ENCODE measurements at places on chromosomes 11 and 22.

- DNase-seq = no peak
Observed at GRCh38 chr11:29956076-29956556, 60.7 kb downstream of the KCNA4 start.

DNA sequence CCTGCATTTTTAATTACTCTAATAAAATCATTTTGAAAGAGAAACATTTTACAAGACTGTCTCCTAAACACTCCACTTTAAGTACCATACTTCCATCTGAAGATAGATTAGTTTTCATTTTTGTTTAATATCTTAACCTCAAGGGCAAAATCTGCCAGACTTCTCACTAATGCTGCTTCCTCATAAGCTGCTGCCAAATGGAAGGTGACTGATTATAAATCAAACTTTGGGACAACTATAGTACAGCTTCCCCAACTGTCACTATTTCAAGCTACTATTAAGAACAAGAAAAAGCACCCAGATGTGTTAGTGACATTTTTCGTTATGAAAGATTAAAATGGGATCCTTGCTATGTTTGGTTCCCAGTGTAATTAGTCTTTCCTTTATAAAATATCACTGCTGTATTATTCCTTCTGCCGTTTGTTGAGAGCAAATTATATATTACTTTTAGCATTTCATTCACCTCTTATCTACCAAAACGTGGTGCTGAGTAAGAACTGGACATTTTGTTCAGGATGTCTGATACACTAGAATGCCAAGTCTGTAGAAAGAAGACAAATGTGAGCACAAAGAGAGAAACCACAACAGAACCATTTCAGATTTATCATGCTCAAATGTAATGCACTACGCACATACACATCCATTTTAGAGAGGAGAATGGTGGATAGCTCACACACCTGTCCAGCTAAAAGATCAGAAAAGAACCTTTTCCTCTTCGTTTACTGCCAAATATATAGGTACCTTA lies 312.2 kb upstream of the C11orf87 start:
- no peak for DNase-seq

- DNase-seq = no peak
Observed at GRCh38 chr11:76831686-76832310, 28.9 kb upstream of the ACER3 start.

- DNase-seq = peak; percentile 86
Observed at GRCh38 chr11:77473801-77474683, at the start of gene PAK1. PAK1 (minus strand) TSS chr11:77474094; CDS start chr11:77392520, 81,574 bp downstream.

DNA sequence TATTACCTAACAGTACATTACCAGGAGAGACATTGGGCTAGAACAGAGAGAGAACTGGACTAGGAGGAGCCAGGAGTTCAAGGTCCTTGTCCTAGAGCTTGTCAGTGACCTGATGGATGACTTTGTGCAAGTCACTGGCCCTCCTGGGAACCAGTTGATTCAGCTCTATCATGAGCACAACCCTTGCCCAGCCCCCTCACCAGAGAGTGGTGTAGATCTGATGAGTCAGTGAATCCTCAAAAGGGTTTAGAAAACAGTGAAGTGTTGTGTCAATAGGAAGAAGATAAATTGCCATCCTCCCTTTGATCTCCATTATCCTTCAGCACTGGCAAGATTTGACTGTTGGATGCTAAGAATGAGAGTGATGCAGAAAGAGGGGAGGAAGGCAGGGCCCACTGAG lies 24.3 kb downstream of the NEU3 start:
- DNase-seq = no peak

DNA sequence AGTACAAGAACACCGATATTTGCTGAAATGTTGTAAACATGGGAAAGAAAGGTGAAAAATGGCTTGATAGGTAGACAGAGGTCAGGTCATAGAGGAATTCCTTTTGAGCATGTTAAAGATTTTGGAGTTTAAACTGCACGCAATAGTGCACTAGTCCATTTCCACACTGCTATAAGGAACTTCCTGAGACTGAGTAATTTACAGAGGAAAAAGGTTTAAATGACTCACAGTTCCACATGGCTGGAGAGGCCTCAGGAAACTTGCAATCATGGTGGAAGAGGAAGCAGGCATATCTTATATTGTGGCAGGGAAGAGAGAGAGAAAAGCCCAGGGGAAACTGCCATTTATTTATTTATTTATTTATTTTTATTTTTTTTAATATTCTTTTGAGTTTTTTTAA lies 5.0 kb downstream of the OR10A5 start:
- no peak for DNase-seq

DNA sequence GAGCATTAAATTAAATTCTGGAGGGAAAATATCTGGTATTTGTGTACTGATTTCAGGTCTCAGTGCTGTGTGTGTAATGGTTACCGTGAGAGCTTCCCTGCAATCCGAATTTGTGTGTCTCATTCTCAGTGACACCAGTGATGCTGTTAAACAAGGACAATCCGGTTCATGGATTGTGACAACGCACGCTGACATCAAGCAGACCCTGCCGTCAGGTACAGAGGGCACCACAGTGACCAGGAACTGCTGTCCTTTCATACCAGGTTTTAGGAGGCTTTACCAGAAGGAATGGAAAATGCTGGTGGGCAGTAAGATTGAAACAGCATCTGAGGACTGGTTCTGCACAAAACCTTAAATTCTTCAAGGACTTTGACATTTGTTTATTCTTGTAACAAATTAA lies 30.5 kb upstream of the PLET1 start:
- no peak for DNase-seq

DNA sequence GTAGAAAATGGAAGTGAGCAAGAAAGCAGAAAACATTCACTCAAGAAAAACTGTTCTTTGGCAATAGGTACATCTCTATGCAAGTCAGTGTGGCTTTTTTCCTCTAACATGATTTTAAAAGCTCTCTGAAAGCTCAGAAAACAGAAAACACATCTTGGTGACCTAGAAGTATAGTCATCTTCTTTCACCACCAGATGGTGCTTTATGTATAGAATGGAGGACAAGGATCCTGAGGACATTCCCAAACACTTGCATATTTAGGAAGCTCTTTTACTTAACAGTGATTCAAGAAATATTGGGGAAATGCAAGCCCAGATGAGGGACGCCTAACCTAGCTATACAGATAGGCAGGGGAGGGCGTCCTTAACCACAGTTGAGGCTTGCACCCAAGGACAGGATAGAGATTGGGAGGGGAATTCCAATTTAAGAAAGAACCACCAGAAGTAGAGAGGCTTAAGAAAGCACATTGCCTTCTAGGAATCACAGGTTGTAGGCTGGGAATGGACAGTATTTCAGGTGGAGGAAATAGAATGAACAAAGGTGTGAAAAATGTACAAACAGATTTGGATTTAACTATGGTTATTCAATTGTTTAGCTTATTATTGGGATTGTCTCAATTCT lies 13.8 kb upstream of the CCDC81 start:
- DNase-seq = no peak

GRCh38 chr11:71065841-71066240 lies 186.5 kb downstream of the SHANK2 start:
- no peak for DNase-seq

GRCh38 chr11:35856756-35857155 lies 87.1 kb upstream of the LDLRAD3 start:
- no peak for DNase-seq

DNA sequence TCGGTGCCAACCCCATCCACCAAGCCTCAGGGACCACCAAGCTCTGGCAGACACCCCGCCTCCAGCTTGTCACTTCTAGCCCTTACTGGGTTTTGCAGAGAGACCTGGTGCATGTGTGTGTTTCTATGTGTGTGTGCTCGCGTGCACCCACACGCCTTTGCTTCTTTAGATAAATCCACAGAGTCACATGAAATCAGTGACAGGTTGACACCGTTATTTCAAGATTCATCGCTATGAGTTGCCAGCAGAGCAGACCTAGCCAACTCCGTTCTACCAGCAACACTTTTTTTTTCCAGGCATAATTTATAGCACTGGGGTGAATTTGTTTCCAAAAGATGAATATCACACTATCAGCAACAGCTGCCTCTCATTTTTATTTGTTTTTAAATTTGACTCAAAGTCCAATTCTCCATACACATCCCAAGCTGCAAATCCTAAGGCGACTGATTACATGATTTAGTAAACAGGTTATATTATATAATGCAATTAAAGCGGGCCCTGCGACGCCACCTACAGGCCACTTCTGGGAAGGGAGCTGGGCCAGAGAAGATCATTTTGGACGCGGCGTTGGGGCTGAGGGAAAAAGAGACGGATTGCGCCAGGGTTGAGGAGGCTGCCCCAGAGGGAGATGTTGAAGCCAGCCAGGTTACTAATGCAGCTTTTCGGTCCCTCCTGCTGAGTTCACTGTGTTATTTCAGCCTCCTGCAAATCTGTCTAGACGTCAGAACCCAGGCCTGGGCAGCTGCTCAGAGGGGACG lies 150.5 kb downstream of the FEZ1 start:
- peak; percentile 70 for DNase-seq

- peak; percentile 84 for DNase-seq
Observed at GRCh38 chr11:63768237-63769041, at the start of gene ZFTA. ZFTA (minus strand) TSS chr11:63768775; CDS start chr11:63768622, 153 bp downstream.

GRCh38 chr11:2379466-2380174 lies 2.5 kb downstream of the CD81 start:
- no peak for DNase-seq

GRCh38 chr11:83403691-83404389 lies 117.7 kb upstream of the CCDC90B start:
- DNase-seq = no peak

DNA sequence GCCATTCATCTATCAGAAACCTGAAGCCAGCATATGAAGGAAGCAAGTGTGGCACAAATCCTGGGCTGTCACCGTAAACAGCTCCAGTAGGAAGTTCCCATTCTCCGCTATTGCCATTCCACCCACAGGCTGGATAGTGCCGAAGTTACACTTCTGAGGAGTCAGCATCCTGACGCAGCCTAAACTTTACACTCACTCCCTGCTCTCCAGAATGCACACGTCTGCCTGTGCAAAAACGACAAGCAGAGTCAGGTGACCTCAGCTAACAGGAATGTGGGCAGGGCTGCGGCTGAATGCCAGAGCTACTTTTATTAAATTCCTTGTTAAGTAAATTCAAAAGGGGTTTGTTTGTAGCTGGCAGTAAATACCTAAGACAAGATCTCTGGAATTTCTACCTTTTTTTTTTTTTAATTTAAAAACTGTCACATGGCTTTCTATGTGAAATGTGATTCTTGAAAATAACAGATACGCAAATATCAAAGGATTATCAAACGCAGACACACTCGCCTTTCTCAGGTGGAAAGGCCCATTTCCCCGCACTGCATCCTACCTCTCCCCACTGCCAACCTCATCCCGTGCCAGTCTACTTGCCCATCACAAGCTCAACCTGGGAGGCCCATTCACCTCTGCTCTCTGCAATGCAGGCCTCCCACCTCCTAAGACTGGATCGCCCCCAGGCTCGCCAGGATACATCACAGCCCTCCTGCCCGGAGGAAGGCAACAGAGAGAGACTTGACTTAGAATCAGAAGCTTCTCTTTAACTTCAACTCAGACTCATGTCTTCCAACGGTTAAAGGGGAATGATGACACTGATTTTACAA lies 33.5 kb downstream of the NFRKB start:
- DNase-seq = peak; percentile 42

DNA sequence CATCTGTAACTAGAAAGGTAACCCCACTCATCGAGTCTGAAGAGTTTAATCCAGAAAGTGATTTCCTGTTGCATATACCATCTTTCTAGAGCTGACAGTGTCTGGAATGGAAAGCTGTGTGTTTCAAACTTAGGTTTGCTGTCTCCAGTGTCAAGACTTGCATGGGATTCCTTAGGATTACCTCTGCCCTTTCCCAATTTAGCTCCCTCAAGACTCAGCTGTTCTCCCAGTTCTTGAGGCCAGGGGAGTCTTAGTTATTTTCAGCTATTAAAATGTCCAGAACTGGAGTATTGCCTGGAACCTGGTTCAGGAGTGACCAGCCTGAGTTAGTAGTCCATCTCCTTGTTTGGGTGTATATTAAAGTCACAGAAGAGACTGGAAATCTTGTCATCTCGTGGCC lies 25.0 kb upstream of the LDHA start:
- DNase-seq = no peak

GRCh38 chr11:76162336-76163288 lies 43.7 kb downstream of the WNT11 start:
- no peak for DNase-seq

DNA sequence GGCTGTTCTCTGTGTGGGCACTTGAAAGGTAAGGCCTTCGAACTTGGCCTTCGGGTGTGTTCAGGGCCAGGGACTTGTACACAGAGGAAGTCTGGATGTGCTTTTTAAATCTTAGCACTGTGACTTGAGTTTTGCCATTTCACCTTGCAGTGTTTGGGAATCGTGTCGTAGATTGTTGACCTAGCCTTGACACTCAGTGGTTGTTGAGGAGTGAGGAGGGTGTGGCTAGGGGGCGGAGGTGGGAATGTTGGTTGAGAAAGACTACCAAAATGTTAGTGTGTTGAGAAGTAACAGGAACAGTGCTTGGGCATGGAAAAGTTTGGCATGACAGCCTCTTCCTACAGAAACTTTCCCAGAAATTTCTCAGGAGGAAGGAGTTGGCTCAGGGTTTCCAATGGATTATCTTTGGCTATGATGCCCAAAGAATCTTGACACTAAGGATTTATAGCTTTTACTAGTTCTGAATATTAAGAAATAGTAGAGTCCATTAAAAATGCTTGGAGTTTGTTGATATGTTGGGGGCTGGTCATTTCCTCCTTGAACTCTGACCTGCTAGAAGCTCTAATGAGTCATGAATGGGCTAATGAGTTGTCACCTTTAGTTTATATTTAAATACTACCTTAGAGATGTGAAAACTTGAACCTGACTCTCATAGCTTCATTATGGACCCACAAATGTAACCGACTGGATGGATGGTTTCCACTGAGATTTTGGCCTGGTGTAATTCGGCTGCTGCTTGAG lies 40.6 kb downstream of the BARX2 start:
- no peak for DNase-seq

- peak; percentile 49 for DNase-seq
Observed at GRCh38 chr22:20591660-20592310, 84.4 kb downstream of the MED15 start.

DNA sequence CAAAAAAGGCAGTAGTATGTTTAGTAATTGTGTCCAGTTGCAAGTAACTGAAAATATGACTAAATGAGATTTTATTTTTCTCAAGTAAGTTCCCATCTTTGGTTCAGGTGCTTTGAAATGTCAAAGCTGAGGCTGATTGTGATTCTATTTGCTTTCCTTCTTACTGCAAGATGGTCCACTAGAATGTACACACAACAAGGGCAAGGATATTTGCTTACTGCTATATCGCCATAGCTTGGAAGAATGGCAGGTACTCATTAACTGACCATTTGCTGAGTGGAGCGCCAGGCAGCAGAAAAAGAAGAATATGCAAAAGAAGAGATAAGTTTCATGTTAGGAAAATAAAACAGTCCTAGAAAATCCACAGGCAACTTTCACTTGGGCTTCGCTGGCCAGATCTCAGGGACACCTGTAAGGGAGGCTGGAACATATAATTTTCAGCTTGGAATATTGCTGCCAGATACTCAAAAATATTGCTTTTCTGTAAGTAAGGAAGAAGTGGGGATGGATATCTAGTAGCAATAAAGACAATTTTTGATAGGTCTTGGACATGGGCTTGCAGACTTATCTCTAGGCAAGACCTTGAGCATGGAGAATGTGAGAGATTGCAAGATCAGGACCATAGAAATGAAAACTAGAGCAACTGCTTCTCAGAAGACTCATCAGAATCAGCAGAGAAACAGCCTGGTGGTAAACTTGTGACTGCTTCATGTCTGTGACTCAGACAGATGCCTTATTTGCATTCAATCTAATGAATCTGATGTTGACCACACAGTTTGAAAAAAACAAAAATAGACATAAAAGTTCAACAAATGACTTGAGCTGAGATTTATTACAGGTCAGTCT lies 44.8 kb upstream of the OR9Q1 start:
- no peak for DNase-seq

GRCh38 chr11:16494918-16495691 lies 138.8 kb upstream of the SOX6 start:
- no peak for DNase-seq

GRCh38 chr11:10639350-10639749 lies 54.2 kb downstream of the IRAG1 start:
- no peak for DNase-seq

Data from right kidney (tissue), 9 donors.